Effector CD4-positive, alpha-beta T cell (primary cell): ENCODE measurements at places on chromosomes 3 and 15.
A peak's percentile ranks its signal among the peaks of the same experiment; 100 is the strongest.

GRCh38 chr3:81936817-81937216 is 175.4 kb upstream of the GBE1 start:
- no peak for DNase-seq

DNA sequence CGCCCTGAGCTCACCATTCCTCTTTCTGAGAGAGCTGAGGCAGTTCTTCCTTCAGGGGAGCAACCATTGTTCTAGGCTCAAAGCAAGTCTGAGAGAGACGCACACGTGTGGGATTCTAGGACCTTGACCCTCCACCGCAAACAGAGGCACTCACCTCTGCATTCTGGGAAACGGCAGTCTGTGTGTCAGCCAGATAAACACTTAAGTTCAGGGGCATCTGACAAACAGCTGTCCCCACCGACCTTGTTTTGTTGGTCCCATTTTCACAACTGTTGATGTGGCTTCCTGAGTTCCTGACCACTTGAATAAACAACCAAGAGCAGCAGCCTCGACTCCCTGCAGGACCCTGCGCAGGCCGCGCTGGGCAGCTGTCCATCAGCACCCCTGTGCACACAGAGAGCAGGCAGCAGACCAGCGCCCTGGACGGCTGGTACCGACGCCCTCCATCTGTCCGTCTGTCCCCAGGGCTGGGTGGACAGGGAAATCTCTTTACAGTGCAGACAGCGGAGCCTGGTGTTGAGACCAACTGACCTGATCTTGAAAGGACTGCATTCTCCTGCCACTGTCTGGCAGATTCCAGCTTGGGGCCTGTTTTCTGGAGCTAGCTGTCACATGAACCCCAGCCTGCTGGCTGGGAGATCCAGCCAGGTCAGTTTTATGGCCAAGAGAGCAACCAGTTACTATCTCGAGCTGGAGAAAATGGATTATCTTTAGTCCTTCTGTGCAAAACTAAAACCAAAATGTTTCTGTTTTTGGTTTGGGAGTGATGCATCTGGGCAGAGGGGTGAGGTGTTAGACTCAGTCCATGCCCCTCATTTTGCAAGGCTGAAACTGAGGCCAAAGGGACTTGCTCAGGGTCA is 64.2 kb downstream of the FAM43A start:
- DNase-seq: no peak

DNA sequence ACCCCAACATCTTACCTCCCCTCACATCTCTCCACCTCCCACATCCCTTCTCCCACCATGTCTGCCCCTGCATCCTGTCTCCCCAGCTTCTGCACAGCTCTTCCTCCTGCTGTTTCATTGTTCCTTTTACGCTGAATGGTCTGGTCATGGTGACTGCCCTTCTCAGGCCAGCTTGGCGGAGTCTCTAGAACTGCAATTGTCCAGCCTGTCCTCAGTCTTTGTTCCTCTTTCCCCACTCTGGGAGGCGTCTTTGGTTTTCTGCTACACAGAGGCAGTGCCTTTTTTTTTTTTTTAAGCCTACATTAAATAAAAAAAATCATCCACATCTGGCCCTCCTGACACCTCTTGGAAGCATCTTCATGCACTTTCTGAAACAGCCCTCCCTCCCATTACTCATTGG is 49.1 kb upstream of the SEC22A start:
- no peak for DNase-seq

- DNase-seq: no peak
Measured at GRCh38 chr15:78064544-78064943, 13.0 kb downstream of the TBC1D2B start.

DNA sequence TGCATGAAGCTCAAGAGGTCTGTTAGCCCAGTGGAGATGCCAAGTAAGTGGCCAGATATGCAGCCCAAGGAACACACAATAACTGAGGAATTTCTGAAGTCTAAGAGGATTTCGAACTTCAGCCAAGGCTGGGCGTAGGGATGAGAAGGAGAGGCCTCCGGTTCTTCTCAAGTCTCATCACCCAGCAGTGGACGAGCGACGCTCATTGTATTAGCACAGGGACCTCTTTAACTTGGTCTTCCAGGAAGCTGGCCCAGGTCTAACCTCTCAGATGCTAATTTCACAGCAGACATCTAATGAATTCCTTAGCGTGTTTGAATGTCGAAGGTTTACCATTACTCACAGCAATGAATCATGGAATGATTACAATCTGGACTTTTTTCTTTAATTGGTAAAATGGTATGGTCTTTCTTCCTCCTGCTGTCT is 85.0 kb downstream of the HES1 start:
- no peak for DNase-seq

DNA sequence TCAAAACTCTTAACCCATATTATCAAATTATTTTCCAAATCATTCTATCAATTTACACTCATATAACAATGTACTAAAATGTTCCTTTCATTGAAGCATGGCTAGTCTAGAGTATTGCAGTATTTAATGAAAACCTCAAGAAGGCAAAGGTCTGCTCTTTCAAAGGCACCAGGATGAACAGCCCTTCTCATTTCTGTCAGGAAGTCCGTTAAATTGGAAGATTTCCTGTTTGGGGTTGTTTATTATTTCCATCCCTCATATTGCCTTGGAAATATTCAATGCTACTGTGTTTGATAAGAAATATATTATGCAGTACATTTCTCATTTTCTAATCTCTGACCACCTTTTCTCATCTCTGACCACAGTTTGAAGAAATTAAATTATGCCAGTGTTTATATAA is 25.1 kb downstream of the ACKR4 start:
- no peak for DNase-seq

DNA sequence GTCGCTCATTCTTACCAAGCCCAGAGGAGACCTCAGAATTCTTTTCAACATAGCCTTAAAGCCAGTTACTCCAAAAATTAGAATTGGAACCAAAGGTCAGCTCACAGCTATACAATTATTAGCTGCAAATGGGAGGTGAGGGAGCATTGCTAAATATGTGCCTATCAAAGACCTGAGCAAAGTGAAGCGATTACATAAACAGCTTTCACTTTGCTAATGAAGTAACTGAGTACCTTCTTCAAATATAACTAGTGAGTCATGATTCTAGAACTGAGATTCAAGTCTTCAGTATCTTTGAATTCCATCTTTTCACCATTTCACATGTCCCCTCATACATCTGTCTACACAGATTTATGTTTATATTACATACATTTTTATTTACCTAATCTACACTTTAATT is 122.6 kb downstream of the P2RY1 start:
- no peak for DNase-seq

GRCh38 chr3:151321526-151321925 is 4.9 kb upstream of the GPR87 start:
- DNase-seq: no peak

DNA sequence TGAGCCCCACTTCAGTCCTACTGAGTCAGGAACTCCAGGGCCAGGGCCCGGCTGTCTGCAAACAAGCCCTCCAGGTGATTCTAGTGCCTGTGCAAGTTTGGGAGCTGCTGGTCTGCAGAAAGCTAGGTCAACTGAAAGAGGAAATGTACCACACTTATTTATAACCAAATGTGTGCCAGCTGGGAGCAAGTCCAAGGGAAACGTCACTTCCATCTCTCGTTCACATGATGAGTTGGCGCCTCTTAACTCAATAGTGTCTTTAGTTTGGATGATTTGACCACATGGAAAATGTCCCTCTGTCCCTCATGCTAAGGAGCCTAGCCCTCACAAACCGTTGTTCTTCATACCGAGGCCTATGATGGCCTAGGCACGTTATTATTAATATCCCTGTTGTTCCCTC is 43.2 kb downstream of the GOLGA8S start:
- no peak for DNase-seq

- DNase-seq: no peak
Measured at GRCh38 chr15:42152921-42153698, 3.3 kb downstream of the PLA2G4F start.

DNA sequence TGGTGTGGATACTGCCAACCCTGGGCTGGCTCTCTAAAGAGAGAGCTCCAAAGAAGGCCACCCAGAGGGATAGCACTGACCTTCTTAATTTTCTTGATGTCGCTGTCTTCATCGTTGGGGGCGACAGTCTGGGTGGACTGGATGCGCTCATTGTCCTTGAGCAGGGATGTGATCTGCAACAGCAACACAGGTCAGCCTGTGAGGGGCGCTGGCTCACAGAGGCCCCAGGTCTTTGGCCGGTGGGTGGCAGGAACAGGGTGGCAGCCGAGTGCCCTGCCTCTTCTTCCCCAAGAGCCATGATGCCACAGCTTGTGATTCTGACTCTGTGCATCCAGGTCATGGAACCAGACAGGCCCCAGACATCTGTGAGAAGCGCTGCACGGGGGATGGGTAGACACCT is 41.2 kb downstream of the RASGRF1 start:
- DNase-seq: no peak

GRCh38 chr3:30353711-30354467 is 252.5 kb upstream of the TGFBR2 start:
- DNase-seq: peak; percentile 40

DNA sequence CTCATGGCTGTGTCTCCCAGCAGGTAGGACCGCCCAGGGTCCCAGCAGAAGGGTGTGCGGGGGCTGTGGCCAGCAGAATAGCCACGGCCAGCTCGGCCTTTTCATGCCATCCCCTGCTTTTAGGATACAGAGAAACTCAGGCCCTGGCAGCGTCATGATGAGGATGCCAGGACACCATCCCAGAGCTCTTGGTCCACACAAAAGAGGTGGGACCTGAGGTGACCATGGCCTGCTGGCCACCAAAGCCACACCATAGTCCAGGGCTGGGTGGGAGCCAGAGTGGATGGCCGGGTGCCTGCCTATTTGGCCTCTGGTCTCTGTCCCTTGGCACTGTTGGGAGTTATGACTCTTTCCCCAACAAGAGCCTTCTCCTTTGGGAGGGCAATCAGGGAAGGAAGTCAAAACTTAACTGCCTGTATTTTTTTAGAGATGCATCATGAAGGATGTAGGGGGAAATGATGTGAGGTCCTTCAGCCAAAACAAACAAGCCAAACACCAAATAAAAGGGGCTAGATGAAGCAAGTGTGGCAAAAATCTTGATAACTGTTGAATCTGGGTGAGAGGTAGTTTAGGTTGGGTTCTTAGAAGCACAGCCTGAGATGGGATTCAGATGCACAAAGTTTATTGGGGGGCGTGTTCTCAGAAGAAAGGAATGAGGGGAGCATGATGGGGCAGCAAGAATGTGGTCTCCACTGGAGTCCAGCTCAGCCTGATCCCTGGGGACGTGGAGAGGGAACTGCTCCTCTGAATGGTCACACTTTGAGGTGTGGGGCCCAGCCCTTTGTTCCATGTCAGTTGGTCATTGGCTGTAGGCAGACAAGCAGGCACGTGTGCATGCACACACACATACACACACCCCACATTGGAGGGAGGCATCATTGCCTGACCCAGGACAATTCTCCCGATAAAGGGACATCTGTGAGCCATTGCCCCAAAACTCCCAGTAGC is 33.2 kb downstream of the SMAD6 start:
- no peak for DNase-seq

GRCh38 chr3:198051836-198052235 is 91.8 kb downstream of the LMLN start:
- no peak for DNase-seq

DNA sequence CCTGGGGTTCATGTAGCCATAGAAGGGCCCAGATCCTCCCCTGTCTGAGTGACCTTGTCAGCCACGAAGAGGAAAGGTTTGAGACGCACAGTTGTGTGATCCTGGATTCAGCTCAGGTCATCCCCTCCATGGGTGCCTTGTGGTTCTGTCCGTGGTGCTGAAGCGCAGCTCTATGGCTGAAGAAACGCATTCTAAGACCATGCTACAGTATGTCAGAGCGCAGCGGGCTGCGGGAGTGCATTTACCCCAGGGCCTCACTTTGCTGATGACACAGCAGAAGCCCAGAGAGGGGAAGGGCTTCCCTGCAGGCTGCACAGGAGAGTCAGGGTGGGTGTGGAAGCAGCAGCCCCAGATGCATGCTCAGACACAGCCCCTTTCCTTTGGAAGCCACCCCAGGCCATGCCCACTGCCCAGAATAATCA is 68.8 kb upstream of the IQSEC1 start:
- DNase-seq: no peak

DNA sequence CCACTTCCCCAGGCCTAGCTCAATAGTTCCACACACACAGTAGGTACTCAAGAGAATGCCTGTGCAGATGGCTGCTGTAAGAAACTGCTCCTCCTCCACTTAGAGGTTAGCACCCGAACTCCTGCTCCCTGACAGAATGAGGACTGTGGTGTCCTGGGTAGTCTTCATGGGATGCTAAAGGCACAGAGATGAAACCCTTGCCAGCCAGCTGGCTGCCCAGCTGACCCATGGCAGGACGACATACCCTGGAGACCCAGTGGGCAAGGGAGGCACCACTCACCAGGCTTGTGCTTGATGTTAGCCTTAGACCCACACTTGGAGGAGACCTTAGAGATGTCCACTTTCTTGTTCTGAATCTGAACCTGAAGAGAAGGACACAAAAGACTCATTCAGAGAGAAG is 54.2 kb downstream of the DHX30 start:
- no peak for DNase-seq

GRCh38 chr3:129428007-129428375 is 445 bp downstream of the EFCAB12 start:
- DNase-seq: no peak

- DNase-seq: no peak
Measured at GRCh38 chr15:92059036-92059970, 205.8 kb downstream of the SLCO3A1 start.

DNA sequence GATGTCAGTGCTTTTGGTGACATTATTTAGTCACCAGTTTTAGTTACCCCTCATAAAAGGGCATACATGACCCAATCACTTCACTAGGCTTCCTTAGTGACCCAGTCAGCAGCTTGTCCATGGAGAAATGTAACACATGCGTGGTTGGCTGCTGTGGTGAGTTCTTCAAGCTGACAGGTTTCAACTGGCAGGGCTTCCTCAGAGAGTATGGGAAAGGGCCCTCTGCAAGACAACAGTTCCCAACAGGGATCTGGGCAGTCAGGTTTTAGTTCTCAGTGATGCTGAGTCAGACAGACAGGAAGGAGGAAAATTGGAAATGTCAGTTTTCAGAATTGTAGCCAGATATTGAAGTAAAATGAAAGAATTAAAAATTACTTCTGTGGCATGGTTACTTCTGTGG is 282.5 kb downstream of the TBL1XR1 start:
- no peak for DNase-seq

- no peak for DNase-seq
Measured at GRCh38 chr3:112894258-112894657, 47.6 kb upstream of the CD200R1L start.

GRCh38 chr3:150059241-150059640 is 88.5 kb upstream of the PFN2 start:
- DNase-seq: no peak

DNA sequence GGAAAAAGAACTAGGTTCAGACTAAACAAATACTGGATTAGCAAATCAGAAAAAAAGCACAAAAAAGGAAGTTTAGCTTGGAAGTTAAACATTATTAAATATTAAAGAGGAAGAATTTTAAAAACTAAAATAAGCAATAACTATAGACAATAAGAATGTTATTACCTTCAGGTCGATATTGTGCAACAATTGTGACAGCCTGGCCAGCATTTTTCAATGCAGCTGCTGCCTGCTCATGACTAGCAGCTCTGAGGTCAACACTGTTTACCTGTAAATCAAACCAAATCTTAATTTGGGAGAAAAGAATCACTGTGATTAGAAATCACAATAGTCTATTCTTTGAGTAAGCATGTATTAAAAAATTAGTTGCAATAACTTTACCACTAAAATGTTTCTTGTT is 75.1 kb upstream of the MELTF start:
- DNase-seq: no peak
